ENCODE measurements at places on chromosomes 13 and 19.

DNA sequence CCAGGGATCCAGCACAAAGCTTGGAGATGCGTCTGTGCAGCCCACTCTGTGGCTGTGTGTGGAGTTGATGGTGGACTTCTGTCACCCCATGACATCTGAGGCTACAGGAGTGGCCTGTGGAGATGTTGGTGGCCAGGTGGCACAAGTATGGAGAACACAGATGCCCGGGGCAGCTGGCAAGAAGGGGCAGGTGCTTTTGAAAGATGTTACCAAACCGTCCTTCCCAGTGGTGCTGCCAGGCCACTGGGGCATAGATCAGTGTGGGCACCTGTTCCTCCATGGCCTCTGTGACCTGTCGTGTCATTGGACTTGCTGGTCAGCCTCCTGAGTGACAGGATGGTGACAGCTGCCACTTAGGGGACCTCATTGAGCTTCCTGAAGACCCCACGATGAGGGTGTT, 36.2 kb downstream of the KDM4B start:
- no peak for DNase-seq

- no peak for DNase-seq
Measured at GRCh38 chr13:106599875-106600797, 32.2 kb upstream of the ARGLU1 start.

DNA sequence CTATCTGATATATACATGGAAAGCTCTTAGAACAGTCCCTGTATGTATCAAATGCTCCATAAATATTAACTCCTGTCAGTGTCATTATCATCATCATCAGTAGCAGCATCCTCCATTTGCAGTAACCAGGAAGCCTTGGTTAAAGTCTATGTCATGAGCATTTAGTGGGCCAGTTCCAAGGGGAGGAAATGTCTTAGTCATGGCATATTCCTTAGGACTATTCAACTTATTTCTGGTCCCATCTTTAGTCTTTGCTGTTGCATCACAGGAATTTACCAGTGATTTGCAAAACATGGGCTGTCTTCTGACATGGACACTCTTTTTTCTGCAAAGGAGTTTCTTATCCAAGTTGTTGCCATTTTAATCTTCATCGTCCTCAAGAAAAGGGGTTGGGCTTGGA, 98.4 kb downstream of the WDFY2 start:
- no peak for DNase-seq

GRCh38 chr19:23913931-23914330, 755 bp upstream of the ZNF726 start:
- DNase-seq = no peak

DNA sequence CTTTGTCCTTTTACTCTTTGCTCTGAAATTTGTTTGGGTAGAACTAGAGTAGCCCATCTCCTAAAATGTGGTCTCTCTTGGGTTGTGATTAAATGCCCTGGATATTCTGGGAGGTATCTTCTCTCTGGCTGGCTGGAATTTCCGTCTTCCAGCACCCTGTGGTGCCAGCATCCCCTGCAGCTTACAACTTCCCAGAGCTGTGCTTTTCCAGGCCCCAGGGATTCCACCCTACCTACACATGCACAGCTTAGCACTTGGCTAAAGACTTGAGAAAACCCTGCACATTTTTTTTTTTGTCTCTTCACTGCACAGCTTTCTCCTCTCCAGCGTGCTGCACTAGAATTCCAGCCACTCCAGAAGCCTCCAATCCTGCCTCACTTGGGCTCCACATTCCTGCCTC, 334.7 kb downstream of the IRS2 start:
- DNase-seq = no peak
